ENCODE measurements at places on chromosomes 5 and 9.

DNA sequence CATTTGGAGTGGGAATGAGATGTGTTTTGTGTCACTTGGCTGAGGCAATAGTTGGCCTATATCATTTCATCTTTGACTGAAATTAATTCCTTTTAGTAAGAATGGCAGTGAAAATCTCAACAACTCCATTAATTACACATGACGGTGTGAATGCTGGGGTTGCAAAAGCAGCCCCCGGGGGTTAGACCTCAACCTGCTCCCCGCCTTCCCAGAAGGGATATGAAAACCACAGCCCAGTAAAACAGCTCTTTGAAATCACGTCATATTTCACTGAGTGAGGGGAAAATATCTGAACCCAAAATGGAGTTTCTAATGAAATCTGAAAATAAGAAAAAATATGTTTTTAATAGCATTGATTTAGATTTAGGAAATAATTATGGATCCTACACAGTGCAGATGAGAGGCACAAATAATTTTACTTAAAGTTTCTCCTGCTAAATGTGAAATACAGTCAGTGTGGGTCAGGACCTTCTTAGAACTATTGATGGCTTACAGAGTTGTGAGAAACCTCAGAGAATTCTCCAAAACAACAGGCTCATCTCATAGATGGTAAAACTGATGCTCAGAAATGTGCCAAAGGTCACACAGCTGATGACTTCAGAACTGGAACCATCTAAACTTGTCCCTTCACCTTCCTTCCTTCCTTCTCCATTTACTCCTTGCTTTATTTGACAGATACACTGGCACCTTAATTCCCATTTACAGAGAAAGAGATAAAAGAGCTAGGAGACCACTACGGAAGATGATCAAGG, 96.5 kb downstream of the SPOCK1 start:
- no peak for DNase-seq

GRCh38 chr5:68189171-68189570, 26.4 kb upstream of the PIK3R1 start:
- no peak for DNase-seq

DNA sequence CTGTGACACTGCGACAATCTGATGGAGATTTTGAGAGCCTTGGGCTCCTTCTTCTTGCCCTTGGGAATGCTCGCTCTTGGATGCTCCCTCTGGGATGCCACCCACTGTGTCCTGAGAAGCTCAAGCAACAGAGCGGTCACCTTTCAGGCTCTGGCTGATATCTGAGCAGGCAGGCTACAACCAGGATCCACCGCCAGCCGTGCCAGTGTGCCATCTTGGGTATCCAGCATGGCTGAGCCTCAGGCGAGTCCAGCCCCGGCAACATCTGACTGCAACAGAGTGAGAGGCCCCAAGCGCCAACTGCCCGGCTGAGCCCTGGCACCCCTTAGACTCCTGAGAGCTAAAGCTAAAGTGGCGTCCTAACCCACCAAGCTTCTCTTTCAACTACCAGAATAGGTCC, 202.1 kb downstream of the IRX2 start:
- DNase-seq: no peak

DNA sequence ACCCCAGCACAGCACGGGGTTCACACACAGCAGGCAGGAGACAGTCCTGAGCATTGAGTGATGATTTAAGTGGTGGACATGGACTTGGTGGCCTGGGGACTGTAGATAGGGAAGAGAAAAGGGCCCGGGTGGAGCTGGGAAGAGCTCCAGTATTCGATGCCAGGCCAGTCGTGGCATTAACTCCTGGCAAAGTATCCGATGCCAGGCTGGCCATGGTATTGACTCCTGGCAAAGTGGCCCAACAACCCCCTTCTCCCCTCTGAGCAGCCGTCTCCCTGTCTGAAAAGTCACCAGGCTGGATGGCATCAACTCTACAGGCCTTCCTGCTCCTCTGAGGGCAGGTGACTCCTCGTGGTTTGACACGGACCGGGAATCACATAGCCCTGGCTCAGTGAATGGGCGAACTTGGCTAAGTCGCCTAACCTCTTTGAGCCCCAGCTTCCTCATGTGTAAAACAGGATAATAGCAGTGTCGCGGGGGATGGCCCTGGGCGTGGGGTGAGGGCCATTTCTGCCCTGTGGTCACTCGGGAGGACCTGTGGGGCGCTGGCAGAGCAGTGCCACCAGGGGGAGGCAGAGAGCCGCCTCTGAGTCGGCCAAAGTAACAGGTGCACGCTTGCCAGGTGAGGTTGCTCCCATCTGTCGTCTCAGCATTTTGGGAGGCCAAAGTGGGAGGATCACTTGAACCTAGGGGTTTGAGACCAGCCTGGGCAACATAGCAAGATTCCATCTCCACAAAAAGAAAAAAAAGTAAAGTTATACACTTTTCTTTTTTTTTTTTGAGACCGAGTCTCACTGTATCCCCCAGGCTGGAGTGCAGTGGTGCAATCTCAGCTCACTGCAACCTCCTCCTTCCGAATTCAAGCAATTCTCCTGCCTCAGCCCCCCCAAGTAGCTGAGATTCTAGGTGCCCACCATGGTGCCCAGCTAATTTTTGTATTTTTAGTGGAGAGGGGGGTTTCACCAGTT, 5.7 kb upstream of the SEC16A start:
- no peak for DNase-seq

DNA sequence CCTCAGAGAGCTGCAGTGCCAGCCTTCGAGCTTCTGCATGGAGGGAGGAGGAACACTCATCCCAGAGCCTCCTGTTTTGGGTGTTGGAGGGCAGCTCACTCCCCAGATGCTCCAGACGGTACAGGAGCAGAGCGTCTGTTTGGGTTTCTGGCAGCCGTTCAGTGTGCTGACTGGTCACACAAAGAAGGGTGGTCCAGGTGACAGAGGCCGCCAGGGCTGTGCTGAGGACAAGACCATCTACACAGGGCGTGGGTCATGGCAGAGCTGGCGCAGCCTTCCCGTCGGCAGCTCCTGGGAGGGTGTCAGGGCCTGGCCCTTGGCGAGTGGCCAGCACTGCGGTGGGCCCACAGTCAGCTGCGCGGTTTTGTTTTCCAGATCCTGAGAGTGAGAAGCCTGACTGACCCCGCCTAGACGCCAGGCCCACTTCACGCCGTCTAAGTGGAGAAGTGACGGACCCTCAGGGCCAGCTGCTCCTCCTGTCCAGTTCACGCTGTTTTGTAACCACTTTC, 131.4 kb upstream of the FAM120A start:
- DNase-seq: no peak

GRCh38 chr5:122390154-122390553, 78.1 kb downstream of the SNCAIP start:
- no peak for DNase-seq

DNA sequence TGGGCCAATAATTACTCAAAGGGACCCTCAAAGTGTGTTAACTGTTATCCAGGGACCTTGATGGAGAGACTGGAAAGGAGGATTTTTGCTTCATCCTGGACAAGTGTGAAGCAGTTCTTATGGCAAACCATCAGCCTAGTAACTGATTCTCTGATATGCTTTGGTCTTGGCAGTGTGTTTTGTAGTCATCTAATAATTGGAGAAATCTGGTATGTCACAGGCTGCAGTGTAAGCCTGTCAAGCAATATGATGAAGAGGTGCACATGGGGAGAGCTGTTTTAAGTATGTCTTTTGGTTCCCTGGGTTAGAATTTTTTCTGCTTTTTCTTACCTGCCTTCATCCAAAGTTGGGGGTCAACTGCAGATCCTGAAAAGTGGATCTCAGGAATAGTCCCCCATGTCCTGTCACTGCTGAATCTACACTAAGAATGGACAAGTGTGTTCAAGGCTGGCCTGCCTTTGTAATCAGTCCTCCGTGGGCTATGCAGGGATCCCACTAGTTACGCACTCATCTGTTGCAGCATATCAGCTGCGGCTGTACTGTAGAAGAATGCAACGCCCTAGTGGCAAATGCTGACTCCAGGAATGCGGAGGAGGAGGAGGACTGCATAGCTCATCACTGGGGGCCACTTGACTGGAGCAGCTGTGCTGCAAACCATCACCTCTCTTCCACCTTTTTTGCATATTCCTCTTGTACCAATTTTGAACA, 1.9 kb downstream of the SPTAN1 start:
- peak; percentile 74 for DNase-seq

GRCh38 chr9:138007566-138007917, 130.0 kb downstream of the CACNA1B start:
- no peak for DNase-seq

DNA sequence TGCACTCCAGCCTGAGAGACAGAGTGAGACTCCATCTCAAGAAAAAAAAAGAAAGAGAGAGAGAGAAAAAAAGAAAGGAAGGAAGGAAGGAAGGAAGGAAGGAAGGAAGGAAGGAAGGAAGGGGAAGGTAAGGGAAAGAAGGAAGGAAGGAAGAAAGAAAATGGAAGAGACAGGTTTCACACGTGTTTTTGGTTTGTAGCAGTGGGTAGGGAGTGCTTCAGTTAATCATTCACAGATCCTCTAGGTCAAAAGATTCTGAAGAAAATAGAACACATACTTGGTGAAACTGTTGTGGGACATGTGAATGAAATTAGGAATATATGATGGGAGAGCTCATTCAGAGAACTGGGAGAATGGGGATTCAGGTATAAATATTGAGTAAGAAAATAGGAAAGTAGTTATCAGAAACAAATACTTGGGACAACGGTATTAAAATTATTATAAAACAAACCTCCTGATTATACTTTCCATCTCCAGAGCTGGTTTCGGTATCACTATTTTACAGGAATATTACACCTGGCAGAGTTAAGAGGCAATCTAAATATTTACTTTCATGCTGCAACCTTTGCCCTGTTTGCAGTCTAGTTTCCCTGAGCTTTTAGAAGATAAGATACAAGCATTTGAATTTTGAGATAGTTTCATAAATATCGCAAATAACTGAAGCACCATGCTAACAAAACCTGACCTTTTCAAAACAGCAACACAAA, 37.2 kb downstream of the MARVELD2 start:
- DNase-seq: no peak

- DNase-seq: no peak
These were observed 31.9 kb downstream of the MORN5 start for GRCh38 chr9:122191584-122191983.

GRCh38 chr5:138985256-138985655, 110.1 kb upstream of the LRRTM2 start:
- no peak for DNase-seq

DNA sequence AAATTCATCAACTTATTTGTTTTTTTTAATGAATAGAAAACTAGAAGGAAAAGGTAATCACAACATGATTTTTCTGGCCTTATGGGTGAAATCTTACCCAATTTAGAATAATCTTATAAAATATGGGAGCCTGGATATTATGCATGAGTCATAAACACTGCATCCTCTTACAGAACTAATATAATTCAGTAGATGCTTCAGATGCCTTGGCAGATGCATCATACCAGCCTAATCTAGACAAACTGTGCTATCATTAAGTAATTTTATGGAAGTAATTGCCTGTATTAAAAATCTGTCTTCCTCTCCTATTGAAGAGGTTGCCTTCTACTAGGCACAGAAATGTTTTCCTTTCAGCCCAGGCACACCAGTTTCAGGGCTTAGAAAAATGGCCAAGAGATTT, 2384.6 kb upstream of the WWC1 start:
- no peak for DNase-seq

GRCh38 chr5:101626572-101626971, 669.5 kb downstream of the SLCO4C1 start:
- no peak for DNase-seq

DNA sequence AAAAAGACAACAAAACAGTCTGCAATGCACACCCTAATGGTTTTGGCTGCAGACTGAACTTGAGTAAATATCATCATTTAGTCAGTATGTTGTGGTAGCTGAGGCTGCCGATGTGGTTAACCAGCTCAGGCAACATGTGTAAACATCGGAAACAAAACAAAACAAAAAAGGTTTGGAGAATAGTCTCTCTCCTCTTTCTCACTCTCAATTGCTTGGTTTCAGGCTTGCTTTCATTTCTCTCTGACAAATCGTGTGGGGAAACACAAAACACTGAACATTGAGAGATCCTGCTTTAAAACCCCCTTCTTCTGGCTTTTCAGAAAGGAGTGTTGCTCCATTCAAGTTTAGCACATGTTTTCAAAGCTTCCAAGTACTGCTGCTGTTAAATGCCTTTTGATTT, 453.3 kb downstream of the BNC2 start:
- DNase-seq: peak; percentile 92

GRCh38 chr5:120084543-120084870, 379.6 kb upstream of the PRR16 start:
- no peak for DNase-seq

- DNase-seq: peak; percentile 51
These were observed 44.5 kb upstream of the NR5A1 start for GRCh38 chr9:124551472-124552272.

- DNase-seq: no peak
These were observed 10.4 kb downstream of the CAAP1 start for GRCh38 chr9:26882154-26882553.

GRCh38 chr9:875119-875962, 33.8 kb downstream of the DMRT1 start:
- DNase-seq: no peak

DNA sequence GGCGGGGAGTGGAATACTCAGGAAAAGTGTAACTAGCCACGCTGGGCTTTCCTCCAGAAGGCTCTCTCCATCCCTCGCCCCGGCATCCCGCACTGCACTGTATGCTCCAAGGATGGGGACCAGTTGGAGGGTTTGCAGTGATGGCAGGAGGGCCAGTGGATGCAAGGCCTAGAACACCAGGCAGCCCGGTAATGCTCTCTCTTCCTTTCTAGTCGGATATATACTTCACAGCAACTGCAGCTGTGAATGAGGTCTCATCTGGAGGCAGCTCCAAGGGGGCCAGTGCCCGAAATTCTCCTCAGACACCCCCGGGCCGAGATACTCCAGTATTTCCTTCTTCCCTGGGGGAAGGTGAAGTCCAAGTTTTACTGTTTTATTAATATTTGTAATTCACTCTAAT, 10.0 kb upstream of the SLC2A8 start:
- DNase-seq: no peak

DNA sequence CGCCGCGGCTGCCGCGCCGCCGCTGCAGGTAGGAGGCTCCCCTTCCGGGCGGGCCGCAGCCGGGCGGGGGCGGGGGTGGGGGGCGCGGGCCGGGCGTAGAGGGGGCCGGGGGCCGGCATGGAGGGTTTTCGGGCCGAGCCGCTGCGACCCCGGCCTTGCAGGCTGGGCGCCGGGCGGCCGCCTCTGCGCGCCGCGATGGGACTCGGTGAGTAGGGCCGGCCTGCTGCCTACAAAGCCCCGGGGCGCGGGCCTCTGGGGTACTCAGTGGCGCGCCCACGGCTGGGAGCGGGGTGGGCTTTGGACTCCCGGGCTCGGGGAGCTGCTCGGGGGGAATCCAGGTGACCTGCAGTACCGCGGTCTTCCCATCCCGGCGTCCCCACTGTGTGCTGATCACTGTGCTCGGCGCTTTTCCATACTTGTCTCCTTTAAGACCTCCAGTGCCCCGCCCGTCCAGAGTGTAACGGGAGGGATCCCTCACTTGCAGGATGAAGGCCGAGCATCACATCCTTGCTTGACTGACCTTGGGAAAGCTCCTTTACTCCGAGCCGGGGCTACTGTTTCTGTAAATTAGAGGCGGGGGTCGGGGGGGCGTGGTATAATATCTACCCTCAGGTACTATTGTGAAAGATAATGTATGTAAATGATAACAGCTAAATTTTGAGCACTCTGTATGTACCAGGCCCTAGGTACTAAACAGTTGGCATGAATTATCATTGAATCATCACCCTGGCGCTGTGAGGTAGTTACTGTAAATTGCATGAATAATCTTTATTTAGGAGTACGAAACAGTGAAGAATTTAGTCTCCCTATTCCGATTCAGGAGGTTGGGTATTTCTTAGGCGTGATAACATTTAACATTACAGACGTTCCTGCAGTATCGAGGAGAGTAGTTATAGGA, 672 bp downstream of the MSANTD3 start:
- DNase-seq: no peak
